ENCODE measurements at places on chromosomes 4 and X.

- no peak for DNase-seq
Measured at GRCh38 chr4:182240161-182241130, 2.8 kb upstream of the TENM3 start.

DNA sequence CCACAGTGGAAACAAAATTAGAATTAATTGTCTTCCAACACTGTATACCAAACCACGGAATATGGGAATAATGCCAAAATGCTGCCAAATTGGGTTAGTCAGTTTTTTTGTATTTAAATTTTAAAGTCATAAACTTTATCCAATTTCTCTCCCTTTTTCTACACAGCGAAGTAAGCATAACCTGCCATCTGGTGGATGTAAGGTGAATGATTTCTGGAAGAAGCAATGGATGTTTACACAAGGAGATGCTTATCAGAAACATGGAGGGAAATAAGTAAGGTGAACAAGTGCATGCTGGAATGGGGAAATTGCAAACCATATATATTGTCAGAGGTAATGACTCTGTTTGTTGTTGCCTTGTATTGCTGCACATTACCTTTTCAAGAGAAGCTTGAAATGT lies 691.9 kb downstream of the TECRL start:
- DNase-seq = no peak

GRCh38 chr4:176566769-176567168 lies 226.0 kb downstream of the VEGFC start:
- no peak for DNase-seq

DNA sequence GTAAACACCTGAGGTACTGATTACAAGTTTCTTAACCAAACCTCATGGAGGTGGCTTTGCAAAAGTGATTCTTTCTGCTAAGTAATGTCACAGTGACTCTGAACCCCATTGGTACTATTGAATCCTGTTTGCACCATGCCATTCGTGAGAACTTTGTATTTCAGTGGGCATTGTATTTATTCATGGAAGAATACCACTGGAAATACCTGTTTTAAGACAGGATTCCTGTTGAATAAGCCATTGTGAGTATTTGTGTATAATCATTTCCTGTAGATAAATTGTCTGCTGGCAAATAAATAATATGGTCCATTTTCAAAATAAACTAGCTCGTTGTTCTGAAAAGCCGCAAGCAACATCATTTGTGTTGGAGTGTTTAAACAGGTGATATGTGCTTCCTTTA lies 136.4 kb upstream of the GUCY1A1 start:
- DNase-seq = no peak

GRCh38 chr4:113090954-113091353 lies 41.5 kb downstream of the ANK2 start:
- DNase-seq = no peak

- no peak for DNase-seq
Measured at GRCh38 chr4:102546635-102547034, 45.5 kb downstream of the NFKB1 start.
